ENCODE measurements at places on chromosomes 5 and 9.

DNA sequence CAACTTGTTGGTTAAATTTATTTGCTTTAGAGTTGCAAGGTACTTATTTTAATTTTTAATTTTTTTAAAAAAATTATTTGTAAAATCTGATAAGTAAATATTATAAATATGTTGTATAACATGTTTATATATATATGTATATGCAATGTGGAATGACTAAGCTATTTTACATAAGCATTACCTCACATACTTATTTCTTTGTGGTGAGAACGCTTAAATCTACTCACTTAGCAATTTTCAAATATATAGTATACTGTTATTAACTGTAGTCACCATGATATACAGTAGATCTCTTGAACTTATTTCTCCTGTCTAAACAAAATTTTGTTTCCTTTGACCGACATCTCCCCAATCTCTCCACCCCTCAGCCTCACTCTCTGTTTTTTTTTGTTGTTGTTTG, 147.8 kb downstream of the NNT start:
- no peak for DNase-seq

- no peak for DNase-seq
Observed at GRCh38 chr5:83475935-83476814, 4.6 kb downstream of the VCAN start.

DNA sequence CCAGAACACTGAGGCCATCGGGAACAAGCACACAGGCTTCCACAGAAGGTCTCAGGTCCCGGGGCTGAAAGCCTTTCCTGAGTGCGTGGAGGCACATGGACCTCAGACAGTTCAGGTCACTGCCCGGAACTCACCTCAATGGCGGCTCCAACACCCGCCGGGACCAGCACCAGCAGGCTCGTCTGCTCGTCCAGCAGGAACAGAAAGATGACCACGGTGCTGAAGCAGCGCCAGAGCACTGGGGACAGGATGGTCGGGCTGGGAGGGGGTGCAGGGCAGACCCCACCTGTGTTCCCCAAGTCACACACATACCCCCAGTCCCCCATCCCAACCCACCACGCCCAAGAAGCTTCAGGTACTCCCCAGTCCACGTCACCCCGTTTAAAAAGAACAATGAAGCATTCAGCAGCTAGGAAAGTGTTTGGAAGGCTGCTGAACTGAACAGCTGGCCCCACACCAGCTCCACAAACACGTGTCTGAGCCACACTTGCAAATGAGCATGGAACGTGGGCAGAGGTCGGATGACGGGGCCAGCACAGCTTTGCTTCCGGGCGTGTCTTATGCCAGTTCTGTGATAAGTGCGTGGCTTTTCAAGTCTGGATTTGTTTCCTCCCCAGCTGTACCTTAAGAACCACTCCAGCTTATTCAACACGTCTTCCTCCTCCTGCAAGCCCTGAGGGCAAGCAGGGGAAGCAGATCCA, 14.6 kb downstream of the CLPTM1L start:
- no peak for DNase-seq

DNA sequence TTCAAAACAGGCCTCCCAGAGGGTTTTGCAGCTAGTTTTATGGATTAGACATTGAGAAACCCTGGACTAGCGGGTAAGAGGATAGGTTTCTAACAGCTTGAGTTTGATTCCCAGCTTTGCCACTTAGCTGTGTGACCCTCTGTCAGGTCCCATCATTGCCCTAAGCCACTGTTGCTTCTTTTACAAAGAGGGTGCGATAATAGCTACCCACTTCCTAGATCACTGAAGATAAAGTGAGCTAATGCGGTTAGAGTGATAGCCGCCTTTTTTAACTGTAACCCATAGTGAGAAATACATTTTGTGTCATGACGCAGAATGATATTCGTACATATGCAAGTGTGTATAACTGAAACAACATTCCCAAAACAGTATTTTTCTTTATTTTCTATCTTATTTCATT, 40.3 kb downstream of the CSF1R start:
- DNase-seq = no peak

GRCh38 chr9:17609312-17610005, 30.6 kb downstream of the SH3GL2 start:
- DNase-seq = no peak

DNA sequence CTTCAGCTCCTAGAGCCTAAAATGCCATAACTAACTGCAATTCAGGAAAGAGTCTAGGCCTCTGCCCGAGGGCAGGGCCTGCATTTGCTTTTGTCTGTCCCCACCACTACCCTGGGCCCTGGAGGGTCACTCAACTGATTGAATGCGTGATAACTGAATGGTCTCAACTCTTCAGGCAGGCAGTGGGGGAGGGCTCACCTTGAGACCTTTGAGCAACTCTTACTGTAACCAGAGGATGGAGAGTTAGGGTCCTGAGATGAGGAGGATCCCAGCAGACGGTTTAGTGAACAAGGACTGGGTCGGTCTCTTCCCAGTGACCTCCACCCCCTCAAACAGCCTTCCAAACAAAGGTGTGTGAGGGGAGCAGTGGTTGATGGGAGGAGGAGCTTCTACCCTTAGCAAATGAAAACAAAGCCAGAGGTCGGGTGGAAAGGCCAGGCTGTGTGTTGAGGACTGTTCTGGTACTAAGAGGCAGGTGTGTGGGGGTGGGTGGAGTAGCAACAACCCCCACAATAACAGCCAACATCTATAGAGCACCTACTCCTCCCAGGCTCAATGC, 59.4 kb downstream of the CXXC5 start:
- no peak for DNase-seq

GRCh38 chr9:127869310-127870152, 7.9 kb downstream of the AK1 start:
- no peak for DNase-seq

DNA sequence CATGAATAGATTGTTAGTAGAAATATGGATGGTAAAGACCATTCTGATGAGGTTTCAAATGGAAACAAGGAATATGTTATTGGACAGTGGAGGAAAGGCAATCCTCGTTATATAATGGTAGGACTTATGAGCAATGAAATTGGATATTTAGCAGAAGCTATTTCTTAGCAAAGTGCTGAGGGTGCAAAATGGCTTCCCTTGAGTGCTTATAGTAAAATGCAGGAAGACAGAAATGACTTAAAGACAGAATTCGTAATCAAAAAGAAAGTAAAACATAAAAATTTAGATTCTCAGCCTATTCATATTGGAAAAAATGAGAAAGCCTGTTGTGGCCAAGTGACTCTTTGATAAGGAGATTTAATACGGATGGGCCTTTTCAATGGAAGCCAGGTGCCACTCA, 102.1 kb upstream of the ADRA1B start:
- no peak for DNase-seq

DNA sequence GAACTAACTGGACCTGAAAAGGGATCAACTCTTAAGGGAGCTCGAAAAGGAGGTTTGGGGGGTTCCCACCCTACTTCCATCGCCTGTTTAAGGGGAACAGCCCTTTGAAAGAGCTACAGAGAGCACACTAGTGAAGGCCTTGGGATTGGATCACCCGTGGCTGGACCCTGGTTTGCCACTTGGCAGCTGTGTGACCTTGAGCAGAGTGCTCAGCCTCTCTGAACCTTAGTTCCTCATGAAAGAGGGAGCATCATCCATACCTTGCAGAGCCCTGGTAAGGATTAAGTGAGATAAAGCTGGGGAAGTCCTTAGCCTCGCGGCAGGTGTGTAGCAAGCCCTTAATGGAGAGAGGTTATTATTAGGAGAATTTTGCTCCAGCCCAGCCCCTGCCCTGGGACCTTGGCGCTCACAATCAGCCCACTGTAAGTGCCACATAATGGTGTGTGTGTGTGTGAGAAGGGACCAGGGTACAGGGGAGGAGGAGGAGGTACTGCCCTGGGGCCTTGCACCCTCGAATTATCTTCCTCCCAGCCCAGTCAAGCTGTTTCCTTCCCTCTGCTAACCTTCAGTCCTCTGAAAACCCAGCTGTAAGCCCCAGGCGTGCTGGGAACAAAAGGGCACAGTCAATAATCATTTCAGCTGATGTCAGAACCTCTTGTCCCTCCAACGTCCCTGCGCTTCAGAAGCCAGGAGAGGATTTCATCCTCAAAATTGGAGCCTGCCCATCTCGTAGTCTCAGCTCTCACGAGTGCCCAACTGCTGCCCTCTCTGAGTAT, 42.9 kb downstream of the FOXI1 start:
- no peak for DNase-seq

- no peak for DNase-seq
Observed at GRCh38 chr5:154165886-154166285, 24.6 kb upstream of the GALNT10 start.

GRCh38 chr5:65651144-65651543, 26.3 kb downstream of the SHLD3 start:
- no peak for DNase-seq

- DNase-seq = no peak
Observed at GRCh38 chr5:97125125-97125683, 17.2 kb downstream of the LIX1 start.

DNA sequence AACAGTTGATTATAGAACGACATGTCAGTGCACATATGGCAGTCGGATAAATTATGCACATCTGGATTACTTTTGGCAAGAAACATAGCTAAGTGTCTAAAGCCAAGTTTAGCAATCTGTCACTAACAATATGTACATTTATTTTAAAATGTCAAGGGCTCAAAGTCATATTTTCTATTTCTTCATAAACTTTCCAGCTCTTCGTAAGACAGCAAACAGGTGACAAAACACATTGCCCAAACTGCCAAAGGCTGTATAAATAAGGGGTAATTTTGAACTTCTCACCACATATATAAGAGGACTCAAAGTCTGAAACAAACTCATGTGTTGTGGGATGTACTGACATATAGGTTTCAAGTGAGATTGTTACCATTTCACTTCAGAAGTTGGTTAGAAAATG, 237.2 kb downstream of the ARL15 start:
- no peak for DNase-seq

GRCh38 chr9:33161589-33162132, 5.5 kb downstream of the B4GALT1 start:
- DNase-seq = no peak

- DNase-seq = no peak
Observed at GRCh38 chr5:96248131-96248530, 184.9 kb downstream of the PCSK1 start.

- no peak for DNase-seq
Observed at GRCh38 chr5:150616024-150616470, 24.4 kb upstream of the SYNPO start.

DNA sequence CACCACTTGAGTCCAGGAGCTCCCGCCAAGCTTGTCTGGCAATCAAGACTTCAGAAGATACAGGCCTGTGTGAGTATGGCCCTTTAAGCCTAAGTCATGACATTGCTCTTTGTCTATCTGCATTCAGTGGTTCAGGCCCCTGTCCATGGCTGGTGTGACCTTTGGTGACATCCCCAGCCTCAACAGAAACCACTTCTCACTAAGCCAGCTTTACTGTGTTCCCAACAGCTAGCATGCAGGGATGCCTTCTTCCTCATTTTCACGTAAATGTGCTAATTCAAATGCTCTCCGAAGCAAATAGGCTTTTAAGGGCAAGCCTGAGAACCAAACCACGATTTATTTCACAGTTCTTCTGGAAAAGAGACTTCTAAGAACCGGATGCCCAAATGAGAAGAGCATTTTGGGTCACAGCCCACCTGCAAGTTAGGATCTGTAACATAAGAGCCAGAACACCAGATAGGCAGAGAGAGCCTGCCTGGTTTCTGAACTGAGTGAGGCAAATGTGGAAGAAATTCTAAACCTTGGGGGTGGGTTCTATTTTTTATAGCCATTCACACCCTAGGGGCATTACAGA, 14.9 kb downstream of the CD180 start:
- no peak for DNase-seq

GRCh38 chr9:125745682-125746016, 1.5 kb upstream of the PBX3 start:
- no peak for DNase-seq

DNA sequence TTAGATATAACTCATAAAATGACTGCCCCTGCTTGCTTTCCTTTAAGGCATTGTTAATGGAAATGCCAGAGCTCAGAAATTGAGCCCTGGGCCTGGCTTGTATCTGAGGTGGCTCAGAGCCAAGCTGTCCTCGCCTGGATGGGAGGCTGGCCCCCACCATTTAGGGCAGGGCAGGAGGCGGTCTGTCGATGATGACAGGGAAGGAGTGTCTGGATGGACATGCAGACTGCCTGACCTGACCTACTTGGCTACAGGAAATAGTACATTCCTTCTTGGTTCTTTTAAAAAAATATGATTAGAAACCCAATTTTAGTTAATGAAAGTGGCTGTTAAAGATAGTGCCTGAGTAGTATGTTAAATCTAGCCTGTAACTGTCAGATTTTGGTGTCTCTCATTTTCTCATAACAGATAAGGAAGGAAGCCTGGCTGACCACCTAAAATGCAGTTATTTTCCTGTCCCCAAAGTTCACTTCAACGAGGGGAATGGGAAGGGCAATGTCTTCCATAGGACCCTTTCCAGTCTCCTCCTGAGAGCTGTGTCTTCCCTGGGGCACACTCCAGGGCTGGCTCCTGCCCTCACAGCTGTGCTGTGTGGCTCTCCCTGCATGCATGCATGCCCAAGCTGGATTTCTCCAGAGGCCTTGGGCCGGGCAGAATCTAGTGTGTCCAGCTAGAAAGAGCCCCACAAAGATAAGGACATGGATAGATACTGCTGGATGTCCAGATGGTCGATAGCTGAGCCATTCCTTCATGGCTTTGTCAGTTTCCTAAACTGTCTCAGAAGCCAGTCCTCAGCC, 42.3 kb downstream of the MACROH2A1 start:
- no peak for DNase-seq

DNA sequence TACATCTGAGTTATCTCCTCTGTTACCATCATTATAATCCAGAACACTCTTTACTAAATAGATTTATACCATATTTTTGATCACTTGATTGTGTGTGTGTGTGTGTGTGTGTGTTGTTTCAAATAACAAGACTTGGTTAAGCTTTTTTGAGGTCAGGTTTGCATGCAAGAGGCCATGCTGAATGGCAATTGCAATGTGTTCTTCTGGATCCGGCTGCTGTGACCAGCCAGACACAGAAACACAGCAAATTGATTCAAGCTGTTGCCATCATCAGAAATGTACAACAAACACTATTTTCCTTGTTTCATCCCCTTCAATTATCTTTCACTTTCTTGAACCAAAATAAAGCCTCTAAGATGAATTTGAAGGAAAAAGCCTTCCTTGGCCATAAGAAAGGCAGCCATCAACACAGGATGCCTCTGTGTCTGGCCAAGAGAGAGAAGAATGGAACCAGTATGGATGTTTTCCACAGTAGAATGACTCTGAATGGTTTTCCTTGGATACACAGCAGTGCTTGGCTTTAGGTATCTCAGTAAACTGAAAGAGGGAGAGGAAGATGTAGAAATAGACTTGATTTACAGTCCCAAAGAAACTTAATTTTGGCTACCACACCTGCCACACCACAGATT, 53.9 kb downstream of the DPYSL3 start:
- DNase-seq = no peak
